ENCODE measurements at places on chromosomes 12 and 14.

DNA sequence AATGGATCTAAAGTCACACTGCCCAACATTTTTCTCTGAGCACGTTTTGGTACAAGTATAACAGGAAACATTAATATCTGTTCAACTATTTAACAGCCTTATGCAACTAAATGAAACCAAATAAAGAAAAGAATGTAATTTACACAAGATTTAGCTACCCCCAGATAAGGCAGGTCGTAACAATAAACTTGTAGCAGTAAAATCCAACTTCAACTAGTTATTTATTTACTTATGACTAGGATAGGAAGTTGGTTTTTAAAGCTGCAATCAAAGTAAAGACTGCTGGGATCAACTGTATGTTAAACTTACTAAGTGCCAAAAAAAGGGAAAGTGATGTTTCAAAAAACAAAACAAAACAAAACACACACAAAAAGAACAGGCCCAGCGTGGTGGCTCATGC is 30.9 kb downstream of the FERMT2 start:
- no peak for DNase-seq

GRCh38 chr12:40917561-40917960 is 225.3 kb downstream of the CNTN1 start:
- DNase-seq, result no peak

GRCh38 chr12:79162948-79163347 is 298.4 kb downstream of the SYT1 start:
- DNase-seq, result no peak

- DNase-seq, result no peak
These were observed 121.0 kb downstream of the LRRIQ1 start for GRCh38 chr12:85157035-85157603.

- DNase-seq, result no peak
These were observed 35.8 kb downstream of the SLC6A12 start for GRCh38 chr12:177980-178828.

DNA sequence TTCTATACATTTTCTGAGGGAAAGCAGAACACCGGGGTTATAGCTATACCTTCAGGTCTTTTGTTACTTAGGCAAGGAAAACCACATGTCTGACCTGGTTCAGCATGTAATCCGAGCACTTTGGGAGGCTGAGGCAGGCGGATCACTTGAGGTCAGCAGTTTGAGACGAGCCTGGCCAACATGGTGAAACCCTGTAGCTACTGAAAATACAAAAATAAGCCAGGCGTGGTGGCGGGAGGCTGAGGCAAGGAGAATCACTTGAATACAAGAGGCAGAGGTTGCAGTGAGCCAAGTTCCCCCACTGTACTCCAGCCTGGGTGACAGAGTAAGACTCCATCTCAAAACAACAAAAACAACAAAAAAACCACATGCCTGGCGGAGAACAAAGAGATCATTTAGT is 177.6 kb downstream of the ACSS3 start:
- DNase-seq, result no peak

GRCh38 chr14:55773984-55774545 is 194.1 kb downstream of the KTN1 start:
- DNase-seq, result no peak

DNA sequence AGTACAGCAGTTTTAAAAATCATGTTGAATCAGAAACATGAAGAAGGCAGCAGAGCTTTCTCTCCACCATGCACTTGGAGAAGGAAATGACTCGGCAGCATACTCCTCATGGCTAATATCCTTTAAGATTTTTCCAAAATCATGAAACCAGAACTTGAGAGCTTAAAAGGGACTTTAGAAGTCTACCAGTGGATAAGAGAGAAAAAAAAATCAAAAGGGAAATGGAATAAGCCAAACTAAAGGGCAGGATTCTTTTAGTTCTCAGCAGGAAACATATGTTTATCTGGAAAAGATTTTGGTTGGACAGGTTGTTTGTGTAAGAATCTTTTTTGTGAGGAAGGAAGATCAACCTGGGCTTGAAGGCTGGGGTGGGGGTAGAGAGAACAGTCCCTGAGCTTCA is 111.8 kb downstream of the PRKCH start:
- no peak for DNase-seq

GRCh38 chr12:120764816-120765215 is 39.2 kb downstream of the ACADS start:
- no peak for DNase-seq

- DNase-seq, result no peak
These were observed 286.9 kb downstream of the ERC1 start for GRCh38 chr12:1277905-1278304.

DNA sequence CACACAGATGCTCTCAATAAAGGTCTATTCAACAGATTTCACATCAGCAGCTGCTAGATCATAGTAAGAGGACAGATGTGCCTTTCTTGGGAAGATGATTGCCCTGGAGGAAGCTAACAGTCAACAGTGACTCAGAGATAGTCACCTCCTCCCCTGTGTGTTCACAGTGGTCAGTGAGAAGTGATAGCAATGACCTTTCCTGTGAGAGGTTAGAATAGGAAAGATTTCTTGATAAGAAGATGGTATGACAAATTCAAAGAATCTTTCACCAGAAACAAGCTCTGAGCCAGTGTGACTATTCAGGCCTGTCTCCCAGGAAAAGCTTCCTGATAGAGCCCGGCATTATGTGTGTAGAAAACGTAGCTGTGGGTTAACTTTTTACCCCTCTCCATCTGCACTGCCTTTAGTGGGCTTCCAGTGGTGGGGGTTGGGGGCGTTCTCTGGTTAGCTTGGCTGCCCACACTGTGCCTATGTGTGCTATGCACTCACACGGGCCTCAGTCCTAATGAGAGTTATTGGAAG is 66.4 kb upstream of the ARHGAP5 start:
- DNase-seq, result no peak

GRCh38 chr12:124464830-124465229 is 102.6 kb downstream of the NCOR2 start:
- no peak for DNase-seq

DNA sequence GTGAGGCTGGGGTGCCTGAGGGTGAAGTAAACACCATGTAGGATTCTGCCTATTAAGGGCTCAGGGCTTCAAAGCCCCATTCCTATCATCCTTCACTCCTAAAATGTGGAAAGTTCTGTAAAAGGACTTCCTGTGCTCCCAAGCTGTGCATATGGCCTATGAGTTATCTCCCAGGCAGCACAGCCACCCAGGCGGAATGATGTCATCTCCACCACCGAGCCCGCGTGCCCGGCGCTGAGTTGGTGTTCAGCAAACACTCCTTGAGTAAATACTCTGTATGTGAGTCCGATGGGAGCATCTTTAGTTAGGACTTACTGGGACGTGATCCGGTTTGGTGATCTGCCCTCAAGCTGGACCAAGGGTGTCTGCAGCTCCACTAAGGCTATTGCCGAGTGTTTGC is 437.3 kb downstream of the MED13L start:
- no peak for DNase-seq

GRCh38 chr12:54407183-54407905 is 11.7 kb downstream of the ITGA5 start:
- DNase-seq, result no peak

DNA sequence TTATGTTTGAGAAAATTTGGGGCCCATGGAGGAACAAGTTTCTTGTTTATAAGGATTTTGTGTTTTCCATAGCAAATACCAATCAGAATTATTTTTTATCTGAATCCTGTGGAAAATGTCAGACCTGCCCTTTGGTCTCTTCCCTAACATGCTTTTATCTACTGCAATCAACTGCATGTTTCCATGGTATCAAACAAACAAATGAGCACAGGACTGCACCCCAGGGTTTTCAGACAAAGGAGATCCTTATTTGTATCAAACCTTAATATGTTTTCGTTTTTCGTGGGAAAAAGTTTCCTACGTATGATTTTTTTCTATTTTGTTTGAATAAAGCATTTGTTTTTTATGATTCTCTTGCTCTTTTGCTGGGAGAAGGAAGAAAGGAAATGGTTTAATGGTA is 91.1 kb downstream of the GPR135 start:
- no peak for DNase-seq

DNA sequence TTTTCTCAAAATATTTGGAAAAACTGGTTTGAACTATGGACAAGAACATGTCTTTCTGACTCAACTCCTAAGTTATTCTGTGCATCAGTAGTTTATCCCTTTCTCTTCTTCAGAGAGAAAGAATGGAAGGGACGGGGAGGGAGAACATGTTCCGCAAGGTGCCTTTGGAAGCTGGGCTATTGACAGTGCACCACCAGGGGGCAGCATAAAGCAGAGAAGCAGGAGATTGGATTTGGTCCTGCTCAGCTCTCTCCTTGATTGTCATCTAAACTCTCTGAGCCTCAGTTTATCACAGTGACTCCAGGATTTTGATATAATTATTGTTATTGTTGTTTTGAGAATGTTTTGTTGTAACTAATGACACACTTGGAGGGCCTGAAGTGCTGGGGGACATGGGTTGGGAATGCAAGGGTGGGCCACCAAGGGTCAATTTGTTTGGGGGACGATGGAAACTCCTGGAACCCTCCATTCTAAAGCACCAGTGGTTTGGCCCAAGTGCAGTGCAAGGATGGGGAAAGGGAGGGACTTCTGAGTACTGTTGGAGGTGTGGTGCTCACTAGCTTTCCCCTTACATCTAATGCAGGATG is 45.3 kb upstream of the ANO6 start:
- peak; percentile 84 for DNase-seq

- no peak for DNase-seq
These were observed 49.7 kb downstream of the CYP46A1 start for GRCh38 chr14:99733540-99734405.

GRCh38 chr12:80634903-80635302 is 72.5 kb upstream of the MYF6 start:
- no peak for DNase-seq

DNA sequence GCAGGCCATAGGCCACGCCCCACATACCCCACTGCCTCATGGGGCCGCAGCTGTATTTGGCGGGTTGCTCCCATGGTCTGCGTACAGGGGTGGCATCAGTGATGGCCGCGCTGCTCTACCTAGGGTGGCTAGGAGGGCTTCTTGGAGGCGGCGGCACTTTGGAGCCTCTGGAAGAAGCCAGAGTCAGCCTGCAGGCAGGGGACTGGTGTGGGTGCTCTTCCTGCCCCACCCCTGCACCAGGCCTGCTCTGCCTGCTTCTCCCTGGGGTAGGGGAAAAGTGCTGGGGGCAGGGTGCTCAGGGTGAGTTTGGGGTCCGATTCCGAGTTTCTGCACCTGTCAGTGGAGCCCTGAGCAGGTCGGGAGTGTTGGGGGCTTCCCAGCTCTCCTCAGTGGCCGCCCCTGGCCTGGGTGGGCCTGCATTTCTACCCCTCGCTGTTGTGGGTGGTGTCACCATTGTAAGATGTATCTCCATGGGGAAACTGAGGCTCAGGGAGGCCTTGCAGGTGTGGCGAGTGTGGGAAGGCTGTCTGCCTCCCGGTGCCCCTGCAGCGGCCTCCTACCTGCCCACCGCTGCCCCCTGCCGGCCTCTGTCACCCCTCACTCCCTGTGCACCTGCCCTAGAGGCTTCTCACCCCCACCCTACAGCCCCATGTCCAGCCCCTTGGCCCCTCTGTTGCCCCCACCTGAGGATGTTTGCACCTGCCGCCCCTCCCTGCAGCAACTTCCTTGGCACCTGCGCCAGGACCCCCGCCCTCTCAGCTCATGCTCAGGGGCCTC is 5.5 kb downstream of the CEP170B start:
- DNase-seq, result peak; percentile 55
